ENCODE measurements at places on chromosomes 3 and 15. TPM values are rescaled to one million over a fixed set of nuclear protein-coding genes. Genes with fewer than 3 reads are reported as not detected.

Gene TLR9
- total RNA-seq = 0.06 TPM

Gene CLRN1
- total RNA-seq = not detected

Gene EEFSEC
- 2.3 TPM for total RNA-seq

Gene SLC6A11
- not detected for total RNA-seq

Gene LIPH
- total RNA-seq = not detected

Gene FETUB
- total RNA-seq = not detected

Measured in bladder microvascular endothelial cell (primary cell).